ENCODE measurements at places on chromosomes 1 and 21.

DNA sequence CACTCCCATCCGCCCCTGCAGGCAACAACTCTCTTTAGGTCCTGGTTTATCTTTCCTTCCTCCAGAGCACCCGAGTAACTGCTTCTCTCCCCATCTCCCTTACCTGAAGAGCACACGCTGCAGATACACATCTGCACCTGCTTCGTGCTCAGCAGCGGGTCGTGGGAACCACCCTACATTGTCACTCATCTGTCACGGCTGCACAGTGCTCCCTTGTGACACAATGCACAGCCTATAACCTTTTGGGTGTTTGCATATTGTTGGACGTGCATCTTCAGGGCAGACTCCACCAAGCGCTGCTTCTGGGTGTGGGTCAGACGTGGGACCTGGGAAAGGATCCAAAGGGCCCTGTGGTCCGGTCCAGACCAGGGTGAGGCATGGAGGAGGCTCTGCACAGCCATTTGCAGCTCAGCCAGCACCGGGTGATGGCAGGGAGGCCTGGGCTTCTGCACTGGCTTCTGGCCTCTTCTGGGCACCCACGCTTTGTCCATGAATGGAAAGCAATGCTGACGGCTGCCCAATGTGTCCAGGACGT lies 42.5 kb downstream of the WDR4 start:
- no peak for DNase-seq

DNA sequence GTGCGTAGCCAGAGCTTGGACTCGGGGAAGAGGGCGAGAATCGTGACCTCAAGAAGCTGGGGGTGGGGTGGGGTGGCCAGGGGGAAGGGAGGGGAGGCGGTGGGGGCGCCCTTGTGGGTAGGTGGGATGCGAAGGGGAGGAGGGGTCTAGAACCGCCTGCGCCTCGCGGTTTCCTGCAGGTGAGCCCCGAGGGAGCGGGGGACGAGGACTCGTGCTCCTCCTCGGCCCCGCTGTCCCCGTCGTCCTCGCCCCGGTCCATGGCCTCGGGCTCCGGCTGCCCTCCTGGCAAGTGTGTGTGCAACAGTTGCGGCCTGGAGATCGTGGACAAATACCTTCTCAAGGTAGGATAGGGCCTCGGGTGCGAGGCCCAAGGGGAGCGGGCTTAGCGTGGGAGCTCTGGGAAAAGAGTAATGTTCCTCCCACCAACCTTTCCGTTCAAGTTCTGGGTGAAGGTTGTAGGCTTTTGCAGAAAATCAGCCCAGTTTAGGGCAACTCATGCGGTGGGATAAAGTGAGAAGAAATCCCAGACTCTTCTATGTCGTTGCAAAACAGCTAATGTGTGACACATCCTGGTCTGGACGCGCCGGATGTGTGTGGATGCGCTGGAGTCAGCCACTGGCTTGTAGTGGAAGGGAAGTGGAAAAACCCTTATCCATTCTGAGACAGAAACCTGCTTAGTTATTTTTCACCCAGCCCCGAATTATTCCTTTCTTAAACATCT lies 2.9 kb downstream of the LHX8 start:
- no peak for DNase-seq

GRCh38 chr1:94940738-94941137 lies 13.8 kb upstream of the CNN3 start:
- no peak for DNase-seq

DNA sequence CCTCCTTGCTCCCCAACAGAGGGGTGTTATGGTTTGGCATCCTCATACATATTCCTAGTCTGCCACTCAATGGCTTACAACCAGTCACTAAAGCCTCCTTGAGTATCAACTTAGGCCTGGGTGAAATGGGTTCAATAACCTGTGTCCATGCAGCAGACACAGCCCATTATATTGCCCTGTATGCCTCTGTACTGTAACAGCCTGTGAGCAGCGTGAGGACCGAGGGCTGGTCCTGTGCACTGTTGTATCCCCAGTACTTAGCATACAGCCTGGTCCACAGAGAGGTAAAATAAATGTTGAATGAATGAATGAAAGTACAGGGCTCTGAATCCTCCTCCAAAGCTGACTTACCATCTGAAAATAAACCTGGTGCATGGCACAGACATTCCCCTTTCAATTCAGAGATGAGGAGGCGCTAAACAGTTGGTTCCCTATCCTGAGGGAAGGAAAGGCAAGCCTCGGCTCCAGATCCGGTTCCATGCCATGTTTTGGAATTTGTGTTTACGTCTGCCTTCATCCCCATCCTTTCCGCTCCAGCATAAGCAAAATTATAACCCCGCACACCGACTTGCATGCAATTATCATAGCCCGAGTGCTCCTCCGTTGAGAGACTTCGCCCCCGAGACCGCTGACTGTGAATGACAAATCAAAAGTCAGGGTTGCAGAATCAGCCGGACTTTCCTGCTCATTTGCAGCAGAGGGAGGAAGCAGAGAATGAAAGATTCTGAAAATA lies 45.0 kb upstream of the DNAJC6 start:
- DNase-seq, result peak; percentile 75

- no peak for DNase-seq
Measured at GRCh38 chr1:47751996-47752451, 245.2 kb downstream of the TRABD2B start.

GRCh38 chr1:121522061-121522759 lies 337.4 kb downstream of the SRGAP2C start:
- DNase-seq, result no peak

- DNase-seq, result no peak
Measured at GRCh38 chr1:10146391-10146790, 64.0 kb upstream of the KIF1B start.

DNA sequence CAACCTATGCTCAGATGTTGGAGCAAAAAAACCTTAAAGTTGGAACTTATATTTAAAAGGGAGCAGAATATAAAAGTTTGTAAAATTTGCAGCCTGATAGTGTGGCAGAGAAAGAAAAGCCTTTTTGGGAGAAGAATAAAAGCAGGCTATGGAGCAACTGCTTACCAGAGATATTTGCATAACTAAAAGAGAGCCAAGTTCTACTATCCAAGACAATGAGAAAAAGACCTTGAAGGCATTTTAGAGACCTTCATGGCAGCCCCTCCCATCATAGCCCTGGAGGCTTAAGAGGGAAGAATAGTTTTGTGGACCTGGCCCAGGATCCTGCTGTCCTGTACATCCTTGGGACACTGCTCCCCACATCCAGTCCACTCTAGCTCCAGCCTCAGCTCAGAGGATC lies 312.5 kb upstream of the ZRANB2 start:
- no peak for DNase-seq

- no peak for DNase-seq
Measured at GRCh38 chr1:38006008-38006828, 904 bp upstream of the FHL3 start.

All from nucleus accumbens (tissue), 56 donors.